ENCODE measurements at places on chromosomes 16 and 17.

GRCh38 chr16:23428351-23428750 lies 24.6 kb downstream of the COG7 start:
- no peak for DNase-seq

DNA sequence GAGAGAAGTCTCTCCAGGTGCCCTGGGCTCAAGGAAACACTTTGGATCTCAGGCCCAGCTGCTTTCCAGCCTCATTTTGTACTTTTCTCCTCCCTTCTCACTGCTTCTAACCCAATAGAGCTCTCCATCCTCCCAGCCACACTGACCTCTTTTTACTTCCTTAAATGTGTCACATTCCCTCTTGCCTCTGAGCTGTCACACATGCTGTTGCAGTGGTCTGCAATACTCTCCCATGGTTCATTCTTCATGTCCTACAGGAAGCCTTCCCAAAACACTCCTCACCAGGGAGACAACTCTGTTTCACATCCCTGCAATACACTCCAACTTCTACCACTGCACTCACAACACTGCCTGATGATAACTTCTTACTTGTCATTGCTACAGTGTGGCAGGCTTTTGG lies 242.1 kb upstream of the DYNLRB2 start:
- DNase-seq = no peak

DNA sequence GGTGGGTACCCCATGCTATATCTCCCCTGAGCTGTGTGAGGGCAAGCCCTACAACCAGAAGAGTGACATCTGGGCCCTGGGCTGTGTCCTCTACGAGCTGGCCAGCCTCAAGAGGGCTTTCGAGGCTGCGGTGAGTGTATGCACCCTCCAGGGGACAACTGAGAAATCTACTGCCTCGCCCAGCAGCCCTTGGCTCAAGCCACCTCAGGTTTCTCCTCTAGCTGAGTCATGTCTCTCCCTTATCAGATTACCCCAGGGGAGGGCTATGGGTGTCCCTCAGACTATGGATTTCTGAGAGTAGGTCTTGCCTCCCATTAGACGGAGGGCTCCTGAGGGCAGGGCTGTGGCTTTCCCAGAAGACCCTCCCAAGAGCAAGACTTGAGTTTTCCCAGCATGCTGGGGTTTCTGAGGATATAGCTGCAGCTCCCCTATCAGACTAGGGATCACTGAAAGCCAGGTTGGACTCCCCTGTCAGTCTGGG lies 6.7 kb downstream of the NEK8 start:
- no peak for DNase-seq

DNA sequence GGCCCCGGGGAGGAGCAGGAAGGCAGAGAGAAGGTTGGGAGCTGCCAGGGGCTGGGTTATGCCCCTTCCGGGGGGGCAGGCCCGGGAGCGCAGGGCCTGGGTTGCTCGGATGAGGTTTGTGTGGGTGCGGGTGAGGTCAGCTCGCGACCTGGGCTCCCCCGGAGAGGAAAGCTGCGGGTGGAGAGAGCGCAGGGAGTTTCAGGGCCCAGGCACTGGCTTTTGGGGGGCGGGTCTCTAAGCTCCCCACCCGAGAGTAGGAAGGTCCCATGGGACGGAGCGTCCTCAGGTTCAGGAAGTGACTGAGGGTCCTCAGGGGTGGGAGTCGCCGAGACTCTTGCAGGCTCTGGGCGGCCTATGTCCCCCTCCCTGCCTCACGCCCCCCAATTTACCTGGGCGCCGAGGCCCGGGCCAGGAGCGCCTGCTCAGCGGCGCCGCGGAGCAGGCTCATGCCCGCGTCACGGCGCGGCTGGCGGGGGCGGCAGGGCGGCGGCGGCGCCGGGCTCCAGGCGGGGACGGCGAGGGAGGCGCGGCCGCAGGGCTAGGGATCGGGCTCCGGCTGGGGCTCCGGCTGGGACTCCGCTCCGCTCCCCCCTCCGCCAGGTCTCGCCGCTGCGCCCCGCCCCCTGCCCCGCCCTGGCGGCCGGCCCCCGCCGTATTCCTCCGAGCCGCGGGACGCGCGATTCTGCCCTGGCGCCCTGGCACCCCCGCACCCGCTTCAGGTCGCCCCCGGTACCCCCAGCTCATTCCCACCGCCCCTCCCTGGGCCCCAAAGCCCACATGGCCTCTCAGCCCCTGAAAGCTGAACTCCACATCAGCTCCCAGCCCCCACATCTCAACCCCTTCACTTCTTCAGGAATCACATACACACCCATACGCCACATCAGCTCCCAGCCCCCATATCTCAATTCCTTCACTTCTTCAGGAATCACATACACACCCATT lies at the start of gene DOK4:
TSS of gene DOK4 (minus strand) at position 578 of the 942 bp plus-strand sequence. CDS start 6,986 bp downstream, outside the sequence.
- DNase-seq = peak; percentile 50

GRCh38 chr16:85940214-85940613 lies 41.3 kb downstream of the IRF8 start:
- DNase-seq = no peak

DNA sequence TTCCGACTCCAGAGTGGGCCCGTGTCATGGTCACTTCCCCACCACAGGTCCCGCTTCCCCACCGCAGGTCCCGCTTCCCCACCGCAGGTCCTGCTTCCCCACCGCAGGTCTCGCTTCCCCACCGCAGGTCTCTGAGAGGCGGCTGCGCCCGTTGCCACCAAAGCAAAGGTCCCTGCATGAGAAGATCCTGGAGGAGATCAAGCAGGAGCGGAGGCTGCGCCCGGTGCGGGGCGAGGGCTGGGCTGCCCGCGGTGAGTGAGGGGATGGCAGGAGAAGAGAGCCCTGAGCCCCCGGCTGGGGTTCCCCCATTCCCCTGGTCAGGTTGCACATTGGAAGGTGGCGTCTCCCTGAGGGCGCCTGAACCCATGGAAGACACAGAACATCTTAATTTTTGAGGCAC lies 17.4 kb upstream of the TCF25 start:
- DNase-seq = no peak

GRCh38 chr16:35794896-35795295 lies 2335.5 kb downstream of the TP53TG3F start:
- no peak for DNase-seq

- no peak for DNase-seq
Observed at GRCh38 chr16:89544113-89544512, 16.4 kb upstream of the RPL13 start.
